C1 segment of cervical spinal cord (tissue), 14 donors: ENCODE measurements at places on chromosomes 7 and 10.

GRCh38 chr10:91756286-91756685, 41.9 kb upstream of the TNKS2 start:
- no peak for DNase-seq

DNA sequence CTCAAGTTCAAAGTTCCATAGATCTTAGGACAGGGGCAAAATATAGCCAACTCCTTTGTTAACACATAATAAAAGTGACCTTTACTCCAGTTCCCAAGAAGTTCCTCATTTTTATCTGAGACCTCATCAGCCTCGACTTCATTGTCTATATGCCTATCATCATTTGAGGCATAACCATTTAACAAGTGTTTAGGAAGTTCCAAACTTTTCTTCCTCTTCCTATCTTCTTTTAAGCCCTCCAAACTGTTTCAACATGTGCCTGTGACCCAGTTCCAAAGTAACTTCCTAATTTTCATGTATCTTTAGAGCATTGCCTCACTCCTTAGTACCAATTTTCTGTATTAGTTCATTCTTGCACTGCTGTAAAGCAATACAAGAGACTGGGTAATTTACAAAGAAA, 569.1 kb downstream of the ANKRD7 start:
- no peak for DNase-seq

DNA sequence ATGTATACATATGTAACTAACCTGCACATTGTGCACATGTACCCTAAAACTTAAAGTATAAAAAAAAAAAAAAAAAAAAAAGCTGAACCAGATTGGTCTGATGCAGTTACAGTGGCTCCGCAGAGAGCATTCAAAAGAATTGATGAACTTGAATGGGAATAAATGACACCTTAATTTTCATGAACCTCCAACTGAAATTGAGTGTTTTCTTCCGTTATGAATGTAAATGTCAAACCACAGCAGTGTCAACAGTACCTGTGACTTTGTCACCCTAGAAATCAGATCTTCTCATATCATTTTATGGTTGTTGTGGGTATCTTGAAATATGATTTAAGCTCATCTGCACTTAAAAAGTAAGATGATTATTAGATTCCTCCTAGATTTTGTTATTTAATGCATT, 32.7 kb upstream of the SRGN start:
- DNase-seq: no peak

DNA sequence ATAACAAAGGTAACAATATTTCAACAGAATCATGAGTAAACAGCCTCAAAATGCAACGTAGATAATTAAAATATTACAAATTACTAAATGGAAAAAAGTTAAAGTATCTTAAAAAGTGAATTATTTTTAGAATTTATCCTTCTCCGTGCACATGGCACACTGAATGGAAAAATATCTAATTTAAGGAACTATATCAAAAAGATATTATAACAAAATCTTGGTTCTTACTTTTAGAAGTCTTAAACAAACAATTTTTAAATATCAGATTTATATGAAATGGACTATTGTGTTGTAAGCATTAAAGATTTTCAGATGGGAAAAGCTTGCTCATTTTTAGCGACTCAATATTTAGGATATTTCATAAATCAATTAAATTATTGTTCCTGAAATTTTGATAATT, 72.0 kb downstream of the AGMO start:
- no peak for DNase-seq

GRCh38 chr10:132329565-132330485, 2.2 kb upstream of the LRRC27 start:
- no peak for DNase-seq

GRCh38 chr10:60340973-60341372, 48.7 kb downstream of the ANK3 start:
- DNase-seq: no peak

DNA sequence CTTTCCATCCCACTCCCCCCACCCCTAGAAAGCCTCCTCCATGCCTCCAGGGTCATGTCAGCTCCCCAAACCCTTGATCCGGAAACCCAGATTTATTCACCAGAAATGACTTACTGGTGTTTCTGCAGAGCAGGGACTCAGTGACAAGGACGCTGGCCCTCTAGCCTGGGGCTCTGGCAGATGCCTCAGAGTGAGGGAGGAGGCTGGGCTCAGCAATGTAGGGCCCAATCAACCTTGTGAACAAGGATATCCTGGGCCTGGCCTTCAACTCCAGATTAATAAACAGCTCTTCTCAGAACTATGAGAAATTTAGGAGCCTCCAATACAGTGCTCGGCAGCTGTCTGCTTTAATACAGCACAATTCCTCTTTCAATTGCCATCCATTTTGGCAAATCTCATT, at the start of gene MBL2:
MBL2 (minus strand) TSS at position 162 of the 400 bp plus-strand sequence. CDS start 1,149 bp downstream, outside the sequence.
- DNase-seq: no peak

- no peak for DNase-seq
Measured at GRCh38 chr7:106344211-106344610, 59.4 kb upstream of the NAMPT start.
